ENCODE measurements at places on chromosomes 6 and 20. TPM values are rescaled to one million over a fixed set of nuclear protein-coding genes. Genes with fewer than 3 reads are reported as not detected.

DNA sequence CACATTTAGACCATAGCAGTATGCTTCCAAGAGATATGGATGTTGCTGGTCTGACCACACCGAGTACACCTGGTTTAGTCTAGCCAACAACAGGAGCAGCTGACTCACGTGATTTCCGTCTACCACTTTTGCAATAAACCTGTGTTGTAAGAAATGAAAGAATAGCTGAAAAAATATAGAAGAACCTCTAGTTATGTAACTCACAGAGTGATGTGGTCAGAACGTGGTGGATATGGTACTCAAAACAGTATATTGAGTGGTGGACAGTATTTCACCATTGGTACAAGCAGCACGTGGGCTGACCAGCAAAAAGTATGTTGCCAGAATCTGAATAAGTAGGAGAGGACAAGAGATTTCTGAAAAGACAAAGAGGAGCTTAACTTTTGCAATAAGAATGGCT lies 226.9 kb downstream of the TBC1D7 start:
- no peak overlapping the region for H3K27ac ChIP-seq
- no peak overlapping the region for H3K4me3 ChIP-seq
- no peak for DNase-seq
- H3K36me3 ChIP-seq: no peaks in the 10 kb centered on the region

- no peak overlapping the region for H3K4me3 ChIP-seq
- no peak overlapping the region for H3K27ac ChIP-seq
- DNase-seq: no peak
- no peaks in the 10 kb centered on the region for H3K36me3 ChIP-seq
Observed at GRCh38 chr20:49646126-49646525, 67.6 kb downstream of the B4GALT5 start.

GRCh38 chr6:23269436-23269835 lies 700.1 kb downstream of the HDGFL1 start:
- no peaks in the 10 kb centered on the region for H3K4me1 ChIP-seq
- H3K27ac ChIP-seq: no peak overlapping the region
- H3K4me3 ChIP-seq: no peak overlapping the region
- H3K36me3 ChIP-seq: no peaks in the 10 kb centered on the region
- no peak for DNase-seq

DNA sequence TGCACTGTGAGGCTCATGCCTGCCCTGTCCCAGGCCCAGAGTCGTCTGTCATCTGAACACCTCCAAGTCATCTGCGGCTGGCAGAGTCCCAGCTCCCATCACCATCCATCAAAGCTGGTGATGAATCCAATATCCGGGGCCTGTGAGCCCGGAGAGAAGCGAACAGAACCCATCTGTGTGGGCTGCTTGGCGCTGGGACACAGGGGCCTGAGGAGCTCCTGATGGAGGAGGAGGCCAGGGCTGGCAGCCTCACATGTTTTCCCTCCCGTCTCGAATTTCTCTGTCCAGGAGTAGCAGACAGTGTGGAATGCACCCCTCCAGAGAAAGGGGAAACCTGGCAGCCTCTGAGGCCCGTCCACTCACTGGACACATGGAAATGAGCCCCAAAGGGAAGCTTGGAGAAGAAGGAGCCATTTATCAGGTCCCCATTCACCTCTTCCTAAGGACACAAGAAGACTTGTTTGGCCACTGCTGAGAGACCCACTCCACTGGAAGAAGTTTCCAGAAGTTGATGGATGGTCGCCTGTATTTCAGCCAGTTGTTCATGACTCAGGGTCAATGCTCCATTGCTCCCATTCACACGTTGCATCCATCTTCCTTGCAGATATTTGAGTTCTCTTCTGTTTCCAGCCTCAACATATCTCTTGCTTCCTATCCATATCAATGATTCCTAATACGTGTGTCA lies 307.5 kb upstream of the SULF2 start:
- no peaks in the 10 kb centered on the region for H3K36me3 ChIP-seq
- no peaks in the 10 kb centered on the region for H3K4me1 ChIP-seq
- no peak overlapping the region for H3K27ac ChIP-seq

TINAG gene
- total RNA-seq: 0.76 TPM

GRCh38 chr6:4774715-4775493 lies 1.3 kb upstream of the CDYL start:
- no peaks in the 10 kb centered on the region for H3K4me1 ChIP-seq
- H3K27me3 ChIP-seq: peaks cover 3% of the 10 kb centered on the region
- H3K27ac ChIP-seq: peak overlapping the region; percentile 87
- no peaks in the 10 kb centered on the region for H3K36me3 ChIP-seq
- peak; percentile 44 for DNase-seq

- DNase-seq: no peak
- H3K4me1 ChIP-seq: peaks cover 5% of the 10 kb centered on the region
- H3K27ac ChIP-seq: peak overlapping the region; percentile 96
- H3K27me3 ChIP-seq: no peaks in the 10 kb centered on the region
Observed at GRCh38 chr6:44255871-44256774, 1.2 kb downstream of the SLC35B2 start.

DNA sequence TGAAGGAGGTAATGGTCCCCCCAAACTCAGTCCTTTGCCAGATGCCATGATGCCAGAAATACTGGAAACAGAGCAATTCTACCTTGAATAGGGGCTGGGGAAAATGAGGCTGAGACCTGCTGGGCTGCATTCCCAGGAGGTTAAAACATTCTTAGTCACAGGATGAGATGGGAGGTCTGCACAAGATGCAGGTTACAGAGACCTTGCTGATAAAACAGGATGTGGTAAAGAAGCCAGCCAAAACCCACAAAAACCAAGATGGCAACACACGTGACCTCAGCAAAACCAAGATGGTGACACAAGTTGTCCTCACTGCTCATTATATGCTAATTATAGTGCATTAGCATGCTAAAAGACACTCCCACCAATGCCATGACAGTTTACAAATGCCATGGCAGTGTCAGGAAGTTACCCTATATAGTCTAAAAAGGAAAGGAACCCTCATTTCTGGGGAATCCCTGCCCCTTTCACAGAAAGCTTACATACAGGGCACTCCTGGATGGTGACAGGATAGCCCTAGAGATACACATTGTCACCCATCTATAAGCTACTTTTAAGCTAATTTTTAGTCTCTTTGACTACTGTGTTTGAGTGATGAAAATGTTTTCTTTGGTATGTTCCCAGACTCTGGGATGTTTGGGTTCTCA lies 979.7 kb downstream of the TBC1D32 start:
- no peaks in the 10 kb centered on the region for H3K4me1 ChIP-seq
- H3K27me3 ChIP-seq: no peaks in the 10 kb centered on the region
- DNase-seq: no peak

CMTR1 gene
- 22.6 TPM for total RNA-seq

GRCh38 chr6:33727932-33728331 lies 16.4 kb upstream of the UQCC2 start:
- H3K4me1 ChIP-seq: no peaks in the 10 kb centered on the region
- no peaks in the 10 kb centered on the region for H3K36me3 ChIP-seq
- no peak for DNase-seq
- H3K27ac ChIP-seq: no peak overlapping the region
- H3K27me3 ChIP-seq: no peaks in the 10 kb centered on the region
- H3K4me3 ChIP-seq: no peak overlapping the region

DNA sequence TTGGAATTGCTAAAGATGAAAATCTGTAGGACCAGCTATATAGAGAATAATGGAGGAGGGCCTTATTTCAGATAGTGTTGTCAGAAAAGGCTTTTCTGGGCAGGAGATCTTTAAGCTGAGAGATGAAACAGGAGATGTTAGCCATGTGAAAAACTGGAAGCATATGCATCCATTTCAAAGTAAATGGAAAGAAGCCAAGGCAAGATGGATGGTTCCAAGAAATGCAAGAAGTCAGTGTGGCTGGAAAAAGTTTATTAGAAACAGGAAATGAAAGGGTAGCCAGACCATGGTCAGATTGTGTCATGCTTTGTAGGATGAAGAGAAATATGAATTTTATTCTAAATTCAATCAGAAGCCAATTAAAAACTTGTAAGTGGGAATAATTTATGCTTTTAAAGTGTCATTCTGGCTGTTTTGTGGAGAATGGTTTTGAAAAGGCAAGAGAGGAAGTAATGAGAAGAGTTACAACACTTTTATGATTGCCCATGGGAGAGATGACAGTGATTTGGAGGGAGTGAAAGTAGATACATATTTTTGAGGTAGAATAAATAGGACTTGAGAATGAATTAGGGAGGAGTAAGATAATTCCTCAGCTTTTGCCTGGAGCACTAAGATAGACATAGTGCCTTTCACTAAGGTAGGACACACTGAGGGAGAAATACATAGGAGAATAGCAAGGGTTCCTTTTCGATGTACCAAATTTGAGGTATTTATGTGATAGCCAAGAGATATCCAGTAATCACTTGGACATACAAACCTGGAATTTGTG lies 620.1 kb downstream of the HTR1B start:
- H3K27me3 ChIP-seq: no peaks in the 10 kb centered on the region
- H3K36me3 ChIP-seq: no peaks in the 10 kb centered on the region
- H3K4me1 ChIP-seq: no peaks in the 10 kb centered on the region
- no peak for DNase-seq
- no peak overlapping the region for H3K27ac ChIP-seq

DNA sequence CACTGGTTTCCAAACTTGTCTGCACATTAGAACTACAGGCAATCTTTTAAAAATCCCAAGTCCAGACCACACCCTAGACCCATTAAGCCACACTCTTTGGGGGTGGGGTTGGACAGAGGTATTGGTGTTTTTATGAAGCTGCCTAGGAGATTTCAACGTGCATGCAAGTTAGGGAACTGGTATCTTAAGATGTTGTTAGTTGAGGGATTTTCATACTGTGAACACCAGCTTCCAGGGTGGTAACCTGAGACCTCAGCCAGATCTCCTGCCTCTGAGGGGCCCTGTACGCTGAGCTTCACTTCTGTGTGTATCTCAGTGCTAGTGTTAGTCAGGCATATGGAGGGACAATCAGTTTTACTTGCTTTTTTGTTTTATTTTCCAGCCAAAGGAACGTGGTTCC lies 138.0 kb downstream of the UTRN start:
- no peak for DNase-seq
- H3K4me3 ChIP-seq: no peak overlapping the region
- H3K36me3 ChIP-seq: no peaks in the 10 kb centered on the region
- H3K27ac ChIP-seq: no peak overlapping the region
- H3K27me3 ChIP-seq: no peaks in the 10 kb centered on the region

DNA sequence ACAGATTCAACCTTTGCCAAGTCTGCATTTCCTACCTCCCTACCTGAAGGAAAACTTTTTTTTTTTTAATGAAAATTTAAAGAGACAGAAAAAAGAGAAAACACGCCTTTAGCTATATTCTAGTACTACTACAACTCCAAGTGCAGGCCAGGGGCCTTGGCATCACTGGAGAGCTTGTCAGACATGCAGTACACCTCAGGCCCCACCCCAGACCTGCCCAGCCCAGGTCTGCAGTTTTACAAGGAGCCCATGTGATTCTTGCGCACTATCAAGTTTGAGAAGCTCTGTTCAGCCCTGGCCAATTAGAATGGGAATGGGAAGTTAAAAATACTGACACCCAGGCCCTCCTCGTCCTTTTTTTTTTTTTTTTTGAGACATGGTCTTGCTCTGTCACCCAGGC lies 85.0 kb downstream of the NFATC2 start:
- DNase-seq: no peak
- H3K27ac ChIP-seq: peak overlapping the region; percentile 27
- peaks cover 10% of the 10 kb centered on the region for H3K4me1 ChIP-seq
- no peak overlapping the region for H3K4me3 ChIP-seq
- H3K36me3 ChIP-seq: no peaks in the 10 kb centered on the region

DNA sequence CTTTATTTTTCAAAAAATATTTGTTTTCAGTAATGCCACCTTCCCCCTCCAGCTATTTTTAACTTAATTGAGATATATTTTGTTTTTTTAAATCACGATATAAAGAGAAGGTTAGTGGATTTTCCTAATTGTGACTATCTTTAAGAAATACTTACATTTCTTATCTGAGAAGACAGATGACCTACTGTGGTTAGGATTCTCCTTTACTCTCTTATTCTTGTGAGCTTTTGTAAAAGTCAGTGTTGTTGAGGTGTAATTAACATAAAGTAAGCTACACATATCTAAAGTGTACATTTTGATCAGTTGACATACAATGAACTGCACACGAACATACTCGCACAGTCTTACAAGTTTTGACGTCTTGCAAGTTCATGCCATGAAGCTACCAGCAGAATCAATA lies 144.7 kb downstream of the FARS2 start:
- DNase-seq: no peak
- no peaks in the 10 kb centered on the region for H3K36me3 ChIP-seq
- H3K4me3 ChIP-seq: no peak overlapping the region
- H3K27ac ChIP-seq: no peak overlapping the region
- no peaks in the 10 kb centered on the region for H3K4me1 ChIP-seq

DNA sequence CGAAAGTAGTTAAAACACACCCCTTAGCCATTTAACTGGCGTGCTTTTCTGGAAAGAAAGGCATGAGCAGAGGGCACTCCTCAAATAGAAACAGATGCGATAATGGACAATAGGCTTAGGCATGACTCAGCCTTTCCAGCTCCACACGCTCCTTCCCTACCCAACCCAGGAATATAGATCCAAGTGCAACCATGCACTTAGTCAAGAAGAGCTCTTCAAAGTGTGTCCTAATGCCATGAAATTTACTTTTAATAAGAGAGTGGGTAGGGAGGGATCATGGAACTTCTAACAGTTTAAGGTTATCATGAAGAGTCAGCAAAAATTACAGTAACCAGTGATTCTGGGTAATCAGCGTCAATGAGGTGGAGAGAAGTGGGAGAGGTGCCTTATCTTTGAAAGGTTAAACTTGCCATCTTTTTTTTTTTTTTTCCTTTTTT lies 2.4 kb upstream of the EFHC1 start:
- peaks cover 19% of the 10 kb centered on the region for H3K4me1 ChIP-seq
- no peaks in the 10 kb centered on the region for H3K27me3 ChIP-seq
- H3K4me3 ChIP-seq: no peak overlapping the region
- H3K36me3 ChIP-seq: no peaks in the 10 kb centered on the region
- H3K27ac ChIP-seq: peak overlapping the region; percentile 87
